Ascending aorta (tissue), 2 donors: ENCODE measurements at places on chromosomes 13 and 19. TPM values are rescaled to one million over a fixed set of nuclear protein-coding genes. Genes with fewer than 3 reads are reported as not detected.

The GPR42 gene
- not detected for total RNA-seq

The CD177 gene
- not detected for total RNA-seq

GRCh38 chr19:38221421-38221820, 2.6 kb downstream of the DPF1 start:
- no peak for DNase-seq

DNA sequence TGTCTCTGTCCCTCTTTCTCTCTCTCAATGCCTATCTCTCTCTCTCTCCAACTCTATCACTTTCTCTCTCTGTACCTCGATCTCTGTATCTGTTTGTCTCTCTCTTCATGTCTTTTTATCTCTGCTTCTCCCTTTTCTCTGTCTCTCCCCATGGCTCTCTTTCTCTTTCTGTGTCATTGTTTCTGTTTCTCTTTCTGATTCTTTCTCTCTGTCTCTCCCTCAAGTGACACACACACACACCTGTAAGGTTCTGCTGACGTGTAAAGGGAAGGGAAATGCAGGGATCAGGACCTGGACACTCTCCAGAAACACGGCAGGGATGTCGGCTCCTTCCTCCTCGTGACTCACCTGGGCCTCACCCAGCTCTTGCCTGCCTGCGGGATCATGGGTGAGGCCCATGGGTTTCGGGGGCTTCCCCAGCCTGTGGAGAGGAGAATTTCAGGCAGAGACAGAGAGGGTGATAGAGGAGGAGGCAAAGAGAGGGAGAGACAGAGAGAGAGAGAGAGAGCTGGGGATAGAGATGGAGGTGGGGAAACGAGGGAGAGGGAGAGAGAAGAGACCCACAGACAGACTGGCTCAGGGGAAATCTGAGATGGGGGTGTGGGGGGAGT, 5.4 kb upstream of the PLAUR start:
- no peak for DNase-seq

DNA sequence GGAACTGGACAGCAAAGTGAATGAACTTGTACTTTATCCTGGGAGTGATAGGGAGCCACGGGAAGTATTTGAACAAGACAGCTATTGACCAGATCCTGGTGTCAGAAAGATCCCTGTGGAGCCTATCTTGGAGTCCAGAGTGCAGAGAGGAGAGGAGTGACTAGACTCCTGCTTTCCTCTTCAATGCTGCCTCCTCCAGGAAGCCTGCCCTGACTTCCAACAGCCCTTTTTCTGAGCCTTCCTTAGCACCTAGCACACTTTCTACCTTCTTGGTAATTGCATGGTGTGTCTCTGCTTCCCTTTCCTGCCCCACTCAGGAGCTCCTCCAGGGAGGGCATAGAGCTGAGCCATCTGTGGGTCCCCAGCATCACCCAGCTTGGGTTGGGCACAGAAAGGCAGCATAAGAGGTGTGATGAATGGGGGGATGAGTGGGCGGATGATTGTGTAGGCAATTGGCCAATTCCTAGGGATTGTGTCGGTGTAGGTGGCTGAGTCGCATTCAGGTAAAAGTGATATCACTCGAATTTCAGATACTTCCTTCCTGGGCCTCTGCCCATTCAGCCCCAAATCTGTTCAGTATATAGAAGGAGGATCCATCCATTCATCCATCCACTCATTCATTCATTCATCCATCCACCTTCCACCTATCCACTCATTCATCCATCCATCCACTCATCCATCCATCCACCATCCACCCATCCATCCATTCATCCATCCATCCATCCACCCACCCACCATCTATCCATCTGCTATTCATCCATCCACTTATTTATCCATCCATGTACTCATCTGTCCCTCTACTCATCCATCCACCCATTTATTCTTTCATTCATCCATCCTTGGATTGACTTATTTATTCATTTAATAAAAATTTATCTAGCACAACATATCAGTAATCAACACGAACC, 26.9 kb downstream of the CYP4F22 start:
- no peak for DNase-seq

DNA sequence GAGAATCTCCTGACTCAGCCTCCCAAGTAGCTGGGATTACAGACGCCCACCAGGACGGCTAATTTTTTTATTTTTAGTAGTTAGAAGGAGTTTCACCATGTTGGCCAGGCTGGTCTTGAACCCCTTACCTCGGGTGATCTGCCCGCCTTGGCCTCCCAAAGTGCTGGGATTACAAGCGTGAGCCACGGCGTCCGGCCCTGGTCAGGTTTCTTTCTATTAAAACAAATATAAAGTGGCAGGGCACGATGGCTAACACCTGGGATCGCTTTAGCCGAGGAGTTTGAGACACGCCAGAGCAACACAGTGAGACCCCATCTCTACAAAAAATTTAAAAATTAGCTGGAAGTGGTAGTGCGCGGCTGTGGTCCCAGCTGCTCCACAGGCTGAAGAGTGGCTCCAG, 1.5 kb upstream of the MED25 start:
- no peak for DNase-seq

DNA sequence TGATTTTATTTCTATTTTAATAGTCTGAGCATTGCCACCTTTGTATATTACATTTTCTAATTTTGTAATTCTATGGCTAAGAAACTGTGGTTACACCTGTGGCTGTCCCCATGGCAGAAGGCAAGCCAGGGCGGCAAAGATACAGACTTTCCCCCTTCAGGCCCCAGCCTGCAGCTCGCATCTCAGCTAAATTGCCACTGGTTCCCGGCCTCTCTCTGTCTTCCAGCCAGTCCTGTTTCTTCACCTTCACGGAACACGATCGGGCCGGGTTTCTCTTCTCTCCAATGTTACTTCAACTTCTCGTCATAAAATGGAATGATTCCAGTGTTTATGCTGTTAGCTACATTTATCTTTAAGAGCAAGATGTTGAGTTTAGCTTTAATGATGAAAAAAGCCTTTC, 124.5 kb upstream of the ZNF507 start:
- no peak for DNase-seq

GRCh38 chr13:30337061-30337610, 29.8 kb upstream of the KATNAL1 start:
- DNase-seq = no peak

DNA sequence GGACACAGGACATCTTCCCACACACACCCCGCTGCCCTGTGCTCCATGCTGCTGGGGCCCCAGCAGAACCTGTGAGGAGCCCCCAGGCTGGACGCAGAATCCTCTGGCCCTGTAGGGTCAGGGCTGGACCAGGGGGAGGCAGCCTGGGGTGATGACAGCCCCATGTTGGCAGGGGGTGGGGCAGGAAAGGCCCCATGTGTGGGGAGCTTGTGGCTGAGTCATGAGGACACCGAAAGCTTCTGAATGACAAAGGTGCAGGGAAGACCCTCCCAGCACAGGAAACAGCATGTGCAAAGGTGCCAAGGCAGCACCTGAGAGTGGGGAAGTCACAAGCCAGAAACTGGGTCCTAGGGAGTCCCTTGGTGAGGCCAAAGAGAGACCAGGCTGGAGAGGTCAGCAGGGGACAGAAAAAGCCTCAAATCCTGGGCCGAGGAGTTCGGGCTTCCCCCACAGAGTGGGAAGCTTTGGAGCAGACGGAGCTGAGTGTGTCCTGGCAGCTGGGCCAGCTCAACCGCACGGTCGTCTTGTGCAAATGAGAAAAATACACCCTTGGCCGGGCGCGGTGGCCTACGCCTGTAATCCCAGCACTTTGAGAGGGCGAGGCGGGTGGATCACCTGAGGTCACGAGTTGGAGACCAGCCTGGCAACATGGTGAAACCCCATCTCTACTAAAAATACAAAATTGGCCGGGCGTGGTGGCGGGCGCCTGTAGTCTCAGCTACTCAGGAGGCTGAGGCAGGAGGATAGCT, 17.5 kb downstream of the ATP8B3 start:
- no peak for DNase-seq
